ENCODE measurements at places on chromosomes 1 and 21. TPM values are rescaled to one million over a fixed set of nuclear protein-coding genes. Genes with fewer than 3 reads are reported as not detected.

DNA sequence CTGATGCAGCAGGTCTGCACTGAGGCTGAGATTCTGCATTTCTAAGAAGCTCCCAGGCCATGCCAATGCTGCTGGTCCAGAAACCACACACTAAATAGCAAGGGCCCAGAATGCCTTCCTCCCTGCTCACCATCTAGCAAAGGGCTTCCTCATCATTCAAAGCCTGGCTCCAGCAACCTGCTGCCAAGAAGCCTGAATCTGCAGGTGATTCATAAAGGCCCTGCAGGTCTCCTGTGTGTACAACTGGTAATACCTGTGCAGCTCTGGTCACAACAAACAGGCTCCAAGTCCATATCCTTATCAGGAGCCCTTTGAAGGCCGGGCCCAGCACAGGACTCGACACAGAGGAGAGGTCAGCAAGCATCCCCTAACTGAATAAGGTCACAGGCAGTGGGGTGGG lies 26.7 kb downstream of the GLIS1 start:
- no peak for DNase-seq

- DNase-seq, result no peak
Observed at GRCh38 chr1:99123936-99124335, 119.3 kb upstream of the PLPPR5 start.

GRCh38 chr1:207964195-207964966 lies 53.5 kb upstream of the CD34 start:
- DNase-seq, result no peak

Gene TRIM17
- total RNA-seq, result 1.9 TPM

GRCh38 chr1:14939527-14940284 lies 213.8 kb upstream of the TMEM51 start:
- DNase-seq, result no peak

Gene ATP1A2
- total RNA-seq, result not detected

DNA sequence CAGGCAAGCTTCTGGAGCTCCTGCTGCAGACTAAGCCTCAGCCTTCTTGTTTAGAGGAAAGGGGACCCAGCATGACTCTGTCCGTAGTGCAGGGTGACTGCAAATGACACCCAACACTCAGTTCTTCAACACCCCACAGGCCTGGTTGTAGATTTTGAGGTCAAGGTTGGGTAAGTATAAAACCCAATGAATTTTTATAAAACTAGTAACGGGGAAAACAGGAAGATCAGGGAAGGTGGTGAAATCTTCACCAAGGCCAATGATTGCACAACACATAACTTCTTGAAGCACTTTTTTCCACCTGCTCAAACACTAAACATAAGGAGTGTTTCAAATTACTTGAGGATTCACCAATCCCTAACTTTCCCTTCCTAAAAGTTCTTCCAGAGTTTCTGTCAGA lies 89.4 kb upstream of the JAK1 start:
- DNase-seq, result no peak
